ENCODE measurements at places on chromosomes 1 and 21.

- DNase-seq, result no peak
These were observed 33.4 kb upstream of the NTPCR start for GRCh38 chr1:232917053-232917452.

- no peak for DNase-seq
These were observed 18.0 kb upstream of the ID3 start for GRCh38 chr1:23577056-23578004.

- no peak for DNase-seq
These were observed 191.6 kb downstream of the HUNK start for GRCh38 chr21:32064281-32064910.

DNA sequence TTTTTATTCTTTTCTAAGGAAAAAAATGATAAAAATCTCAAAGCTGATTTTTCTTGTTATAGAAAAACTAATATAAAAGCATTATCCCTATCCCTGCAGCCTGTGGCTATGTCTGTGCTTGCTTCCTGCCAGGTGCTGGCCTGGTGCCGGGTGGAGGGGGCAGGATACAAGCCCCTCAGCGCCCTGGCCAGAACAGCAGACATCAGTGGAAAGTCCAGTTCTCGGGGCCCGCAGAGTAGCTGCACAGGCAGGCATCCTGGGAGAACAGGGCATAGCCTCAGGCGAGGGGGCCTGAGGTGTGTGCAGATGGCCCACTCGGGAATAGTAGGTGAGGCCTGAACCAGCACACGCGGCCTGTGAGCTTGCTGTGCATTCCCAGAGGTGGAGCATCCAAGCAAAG is 23.4 kb downstream of the PODN start:
- no peak for DNase-seq

- no peak for DNase-seq
These were observed 73.1 kb upstream of the RGS21 start for GRCh38 chr1:192243721-192244120.

DNA sequence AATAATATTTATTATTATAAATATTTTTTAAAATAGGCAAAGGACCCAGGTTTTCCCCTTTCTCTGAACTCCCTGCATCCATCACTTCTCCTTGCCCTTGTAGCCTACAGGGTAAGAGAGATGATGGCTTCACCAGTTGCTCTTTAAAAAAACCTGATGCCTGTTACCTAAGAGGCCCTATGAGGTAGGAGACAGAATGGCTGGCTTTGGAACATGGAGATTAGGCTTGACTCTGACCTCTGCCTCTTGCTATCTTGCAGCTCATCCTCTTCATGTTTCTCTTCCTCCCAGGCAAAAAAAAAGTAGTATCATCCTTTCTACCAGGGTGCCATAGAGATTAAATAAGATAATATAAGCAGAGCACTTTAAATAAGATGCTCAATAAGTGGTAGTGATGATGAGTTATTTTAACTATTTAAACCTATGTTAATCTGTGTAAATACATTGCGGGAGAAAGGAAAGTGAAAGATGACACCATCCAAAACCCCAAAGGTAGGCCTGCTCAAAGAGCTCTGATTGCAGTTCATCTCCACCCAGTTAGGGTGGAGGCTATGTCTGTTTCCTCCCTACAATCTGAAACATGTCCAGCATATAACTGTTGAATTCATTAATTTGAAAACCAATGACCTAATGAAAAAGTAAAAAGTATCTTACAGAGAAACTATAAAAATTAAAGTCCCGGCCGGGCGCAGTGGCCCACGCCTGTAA is 51.8 kb downstream of the RGS2 start:
- DNase-seq, result no peak

DNA sequence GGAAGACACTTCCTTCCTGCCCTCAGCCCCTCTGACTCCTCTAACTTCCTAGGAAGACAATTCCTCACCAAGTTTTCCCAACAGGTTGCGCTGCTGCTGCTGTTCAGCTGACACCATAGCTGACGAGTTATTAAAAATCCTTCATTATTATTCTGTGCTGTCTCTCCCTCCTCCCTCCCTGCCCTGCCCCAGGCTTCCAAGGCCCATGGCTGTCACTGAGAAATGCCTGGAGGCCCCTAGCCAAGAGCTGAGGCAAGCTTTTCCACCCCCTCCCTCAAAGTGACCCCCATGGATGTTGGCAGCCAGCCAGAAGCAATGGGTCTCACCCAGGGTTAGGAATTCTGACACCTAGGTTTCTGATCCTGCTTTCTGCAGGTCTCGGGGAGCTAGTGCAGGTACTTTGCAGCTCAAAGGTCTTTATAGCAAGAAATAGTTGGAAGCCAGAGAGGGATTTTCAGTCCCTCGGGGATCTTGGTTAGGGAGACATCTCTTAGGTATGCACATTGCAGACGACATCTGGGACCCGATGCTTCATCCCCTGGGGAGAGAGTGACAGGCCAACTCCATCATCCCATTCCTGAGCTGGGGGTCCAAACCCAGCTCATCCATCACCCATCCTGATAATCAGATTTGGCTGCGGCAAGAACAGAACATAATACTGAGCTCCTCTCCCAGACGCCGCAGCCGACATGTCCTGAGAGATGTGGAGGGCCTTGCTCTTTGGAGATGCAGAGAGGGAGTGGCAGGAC is 65.0 kb downstream of the KIRREL1 start:
- DNase-seq, result no peak

DNA sequence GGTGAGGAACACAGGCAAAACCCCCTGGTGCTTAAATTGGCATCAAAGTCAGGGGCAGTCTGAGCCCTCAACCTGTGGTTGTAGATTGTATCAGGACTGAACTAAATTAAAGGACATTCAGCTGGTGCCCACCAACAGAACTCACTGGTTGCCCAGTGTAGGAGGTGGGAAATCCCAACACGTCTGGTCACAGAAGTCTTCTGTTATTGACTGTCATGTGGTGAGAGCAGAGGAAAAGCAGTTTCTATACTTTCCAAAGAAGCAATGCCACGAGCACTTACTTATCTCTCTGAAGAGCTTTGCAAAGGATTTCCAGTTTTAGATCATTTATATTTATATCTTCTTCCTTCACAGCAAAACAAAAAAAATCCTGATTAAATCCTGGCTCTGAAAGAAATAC is 15.0 kb upstream of the ACTA1 start:
- DNase-seq, result no peak

GRCh38 chr1:158075078-158075477 is 81.6 kb downstream of the KIRREL1 start:
- no peak for DNase-seq

GRCh38 chr1:29413661-29414060 is 177.3 kb downstream of the PTPRU start:
- no peak for DNase-seq

DNA sequence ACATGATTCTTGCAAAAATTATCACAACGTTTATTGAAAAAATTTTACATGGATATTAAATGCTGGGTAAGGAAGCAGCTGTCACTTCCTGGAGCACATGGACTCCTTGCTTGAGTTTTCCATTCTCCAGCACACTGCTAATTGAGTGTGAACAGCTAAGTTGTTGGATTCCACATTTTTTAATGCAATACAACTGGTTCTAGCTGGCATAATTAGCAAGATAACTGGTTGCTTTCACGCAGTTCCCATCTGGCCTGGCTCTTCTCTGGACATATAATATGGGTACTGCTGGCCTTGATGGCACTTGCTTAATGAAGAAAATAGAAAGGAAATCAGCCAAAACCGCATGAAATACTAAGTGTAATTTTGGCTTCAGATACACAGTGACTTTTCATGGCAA is 26.6 kb downstream of the RGS21 start:
- no peak for DNase-seq

DNA sequence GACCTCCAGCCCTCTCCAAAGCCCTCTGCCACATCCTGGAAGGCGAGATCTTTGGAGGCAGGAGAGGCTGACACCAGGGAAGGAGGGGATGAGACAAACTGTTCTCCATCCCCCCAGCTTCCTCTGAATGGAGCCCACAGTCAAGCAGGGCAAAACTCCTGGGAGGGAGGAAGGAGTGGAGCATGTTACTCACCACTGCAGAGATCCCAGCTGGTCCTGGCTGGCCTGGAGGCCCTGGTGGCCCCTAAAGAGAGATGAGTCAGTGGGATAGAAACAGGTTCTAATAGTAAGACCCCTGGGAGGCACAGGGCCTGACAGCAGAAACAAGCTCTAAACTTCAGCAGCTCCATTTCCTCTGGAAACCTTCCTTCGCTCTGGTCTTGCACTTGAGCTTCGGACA is 14.0 kb upstream of the PEF1 start:
- DNase-seq, result no peak

GRCh38 chr21:25952306-25952705 is 217.5 kb downstream of the GABPA start:
- DNase-seq, result no peak

- DNase-seq, result no peak
These were observed 18.2 kb downstream of the SAMD13 start for GRCh38 chr1:84319662-84320061.

GRCh38 chr1:119359730-119360129 is 8.9 kb upstream of the HAO2 start:
- DNase-seq, result no peak

DNA sequence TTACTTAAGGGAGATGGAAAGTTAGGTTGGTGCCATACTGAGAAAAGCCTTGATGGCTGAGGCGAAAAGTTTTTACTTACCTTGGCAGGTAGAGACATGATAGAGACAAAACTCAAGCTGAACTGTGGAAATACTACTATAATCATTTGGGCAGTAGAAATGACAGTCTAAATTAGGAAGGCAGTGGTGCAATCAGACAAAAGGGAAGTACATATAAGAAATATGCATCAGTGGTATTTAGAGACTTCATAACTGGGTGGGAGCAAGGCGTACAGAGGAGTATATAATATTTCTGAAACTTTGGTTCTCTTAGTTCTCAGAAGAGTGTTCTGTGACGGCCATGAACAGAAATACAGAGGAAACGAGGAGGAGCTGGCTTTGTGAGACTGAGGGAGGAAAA is 2.4 kb upstream of the CEP350 start:
- DNase-seq, result no peak

- no peak for DNase-seq
These were observed 22.5 kb upstream of the PWP2 start for GRCh38 chr21:44084496-44085241.

DNA sequence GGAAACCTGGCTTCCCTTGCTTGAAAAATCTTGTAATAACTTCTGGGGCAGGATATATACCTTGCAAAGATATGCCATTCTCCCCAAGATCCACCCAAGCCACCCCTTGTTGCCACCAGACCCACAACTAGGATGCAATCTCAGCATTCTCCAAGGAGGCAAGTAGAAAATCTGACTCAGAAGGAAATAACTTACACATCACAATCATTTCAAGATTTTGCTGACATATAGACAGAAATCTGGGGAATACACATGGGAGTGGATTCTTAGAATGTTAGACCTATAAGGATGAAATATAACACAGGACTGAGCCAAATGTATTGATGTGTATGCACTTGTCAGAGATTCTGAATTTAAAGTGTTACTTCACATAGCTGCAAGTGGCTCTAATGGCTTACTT is 14.8 kb upstream of the ZDHHC18 start:
- DNase-seq, result no peak

GRCh38 chr1:12811409-12811784 is 19.8 kb downstream of the PRAMEF11 start:
- DNase-seq, result no peak

Measured in SW 1271 (cell line).